ENCODE measurements at places on chromosomes 1 and 21.

DNA sequence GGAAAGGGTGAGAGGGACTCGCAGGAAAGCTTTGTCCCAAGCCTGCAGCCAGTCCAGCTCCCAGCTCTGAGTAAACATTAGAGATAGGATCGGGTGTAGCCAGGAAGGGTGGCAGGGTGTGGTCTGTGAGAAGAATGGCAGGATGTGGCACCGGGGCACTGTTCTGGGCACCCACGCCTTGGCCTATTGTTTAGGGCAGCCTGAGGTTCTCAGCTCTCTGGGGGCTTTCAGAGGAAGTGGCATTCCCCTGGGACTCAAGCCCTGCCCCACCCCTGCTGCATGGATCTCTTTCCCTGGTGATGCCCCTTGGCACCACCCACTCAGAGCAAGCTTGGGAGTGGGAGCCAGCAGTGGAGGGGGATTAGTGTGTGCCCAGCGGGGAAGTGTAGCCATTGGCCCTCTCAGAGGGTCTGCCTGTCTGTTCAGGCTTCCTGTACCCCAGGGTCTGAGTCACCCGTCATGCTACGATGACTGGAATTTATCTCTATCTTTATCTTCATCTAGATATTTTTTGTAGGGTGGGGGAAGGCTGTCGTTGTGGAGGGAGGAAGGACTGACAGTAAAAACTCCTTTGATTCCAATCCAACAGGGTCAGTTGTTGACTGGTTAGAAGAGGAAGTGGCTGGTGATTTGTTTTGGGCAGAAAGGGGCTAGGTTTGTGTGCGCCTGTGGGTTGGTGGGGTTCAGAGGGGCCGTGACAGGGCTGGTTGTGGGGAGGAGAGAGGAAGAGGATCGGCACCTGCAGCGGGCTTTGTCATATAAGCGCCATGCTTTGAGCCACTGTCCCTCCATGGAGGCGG, 31.6 kb downstream of the SOX13 start:
- no peak for DNase-seq

- DNase-seq: no peak
These were observed 136.6 kb downstream of the SLC30A10 start for GRCh38 chr1:219791766-219792165.

- DNase-seq: peak; percentile 48
These were observed 33.6 kb downstream of the SPAG17 start for GRCh38 chr1:118151312-118151937.

- no peak for DNase-seq
These were observed 360.1 kb downstream of the DPYD start for GRCh38 chr1:97560714-97561113.

GRCh38 chr1:221813887-221814286, 72.0 kb upstream of the DUSP10 start:
- no peak for DNase-seq

DNA sequence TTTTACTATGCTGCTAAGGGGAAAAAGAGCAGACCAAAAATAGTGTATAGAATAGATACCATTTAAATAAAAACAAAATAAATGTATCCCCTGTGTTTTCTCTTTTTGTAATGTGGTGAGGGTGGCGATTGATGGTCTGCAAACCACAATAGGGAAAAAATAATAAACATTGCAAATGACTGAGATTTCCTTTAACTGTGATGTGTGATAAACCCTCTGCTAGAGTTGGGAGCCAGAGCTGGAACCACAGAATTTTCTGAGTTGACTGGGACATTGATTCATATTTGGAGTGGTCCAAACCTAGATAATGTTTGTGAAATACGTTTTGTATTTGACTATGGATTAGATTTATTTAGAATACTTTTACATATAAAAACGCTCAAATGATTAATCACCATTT, 70.6 kb upstream of the PTGFR start:
- DNase-seq: no peak

- peak; percentile 22 for DNase-seq
These were observed 30.1 kb downstream of the C21orf91 start for GRCh38 chr21:17789069-17789468.

- DNase-seq: no peak
These were observed 37.2 kb downstream of the DNTTIP2 start for GRCh38 chr1:93841771-93842170.

DNA sequence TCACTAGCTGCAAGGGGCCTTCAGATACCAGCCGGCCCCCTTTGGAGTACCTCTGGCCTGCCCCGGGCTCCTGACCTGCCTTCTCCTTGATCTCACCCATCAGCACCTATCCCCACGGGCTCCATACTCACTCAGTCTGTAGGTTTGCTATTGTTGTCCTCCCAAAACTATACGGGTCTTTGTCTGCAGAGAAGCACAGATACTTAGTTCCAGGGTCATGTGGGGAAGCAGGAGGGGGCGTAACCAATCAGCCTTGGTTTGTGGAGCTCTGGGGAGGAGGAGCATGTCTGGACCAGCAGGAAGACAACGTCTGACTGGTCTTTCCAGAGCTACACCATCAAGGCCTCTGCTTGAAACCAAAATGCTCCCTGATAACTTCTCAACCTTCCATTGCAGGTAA, 15.2 kb downstream of the TMEM63A start:
- no peak for DNase-seq

DNA sequence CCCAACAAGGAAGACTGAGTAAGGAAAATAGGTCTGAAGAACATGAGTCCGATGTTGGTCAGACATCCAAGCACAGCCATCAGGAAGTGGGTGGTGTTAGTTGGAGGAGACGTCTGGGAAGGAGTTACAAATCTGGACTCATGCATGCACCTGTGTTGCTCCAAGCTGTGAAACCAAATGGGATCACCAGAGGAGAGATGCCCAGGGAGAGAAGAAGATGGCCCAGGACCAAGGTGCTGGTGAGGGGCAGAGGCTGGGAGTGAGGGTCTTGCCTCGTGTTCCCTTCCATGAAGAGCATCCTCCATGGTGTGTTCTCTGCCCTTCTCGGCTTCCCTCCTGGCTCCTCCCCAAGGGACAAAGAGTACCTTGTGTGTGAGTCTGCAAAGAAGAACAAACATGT, 405.6 kb downstream of the NPHP4 start:
- no peak for DNase-seq

DNA sequence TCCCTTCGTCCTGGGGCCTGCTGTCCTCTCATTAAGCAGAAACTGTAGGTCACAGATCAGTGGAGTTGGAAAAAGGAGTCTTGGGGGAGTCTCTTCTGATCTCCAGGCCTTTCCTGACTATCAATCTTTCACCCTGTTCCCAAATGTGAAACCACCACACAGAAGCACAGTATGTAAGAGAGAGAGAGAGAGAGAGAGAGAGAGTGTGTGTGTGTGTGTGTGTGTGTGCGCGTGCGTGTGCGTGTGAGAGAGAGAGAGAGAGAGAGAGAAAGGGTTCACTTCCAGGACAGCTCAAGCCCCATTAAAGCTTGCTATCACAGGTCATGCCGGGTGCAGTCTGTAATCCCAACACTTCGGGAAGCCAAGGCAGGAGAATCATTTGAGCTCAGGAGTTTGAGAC, 1.5 kb upstream of the TTC24 start:
- peak; percentile 32 for DNase-seq

- DNase-seq: peak; percentile 56
These were observed 6.0 kb upstream of the UBL4B start for GRCh38 chr1:110106013-110106941.

- no peak for DNase-seq
These were observed 16.9 kb downstream of the MGST3 start for GRCh38 chr1:165647970-165648369.

GRCh38 chr1:206687915-206688442, 3.3 kb downstream of the MAPKAPK2 start:
- DNase-seq: peak; percentile 20

GRCh38 chr1:19532519-19532918, 47.2 kb upstream of the CAPZB start:
- DNase-seq: no peak

DNA sequence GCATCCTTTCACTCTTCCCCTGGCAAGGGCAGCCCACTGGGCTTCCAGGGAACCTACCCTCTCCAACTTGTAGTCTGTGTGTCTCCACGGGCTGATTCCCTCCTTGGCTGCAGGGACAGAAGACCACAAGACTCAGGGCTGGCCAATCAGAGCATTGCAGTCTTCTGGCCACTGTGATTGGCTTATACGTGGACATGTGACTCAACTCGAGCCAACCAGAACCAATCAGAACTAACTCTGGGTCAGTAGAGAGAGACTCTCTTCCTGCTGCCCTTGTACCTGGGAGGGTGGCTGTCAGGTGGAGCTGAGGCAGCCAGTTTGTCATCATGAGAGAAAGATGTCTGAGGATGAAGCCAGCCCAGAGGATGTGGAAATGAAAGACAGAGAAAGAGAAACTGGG, 64.0 kb downstream of the DHRS3 start:
- DNase-seq: no peak

- DNase-seq: peak; percentile 8
These were observed 47.6 kb upstream of the GJA5 start for GRCh38 chr1:147808025-147808424.

- no peak for DNase-seq
These were observed 38.0 kb upstream of the HMGN1 start for GRCh38 chr21:39386899-39387298.

DNA sequence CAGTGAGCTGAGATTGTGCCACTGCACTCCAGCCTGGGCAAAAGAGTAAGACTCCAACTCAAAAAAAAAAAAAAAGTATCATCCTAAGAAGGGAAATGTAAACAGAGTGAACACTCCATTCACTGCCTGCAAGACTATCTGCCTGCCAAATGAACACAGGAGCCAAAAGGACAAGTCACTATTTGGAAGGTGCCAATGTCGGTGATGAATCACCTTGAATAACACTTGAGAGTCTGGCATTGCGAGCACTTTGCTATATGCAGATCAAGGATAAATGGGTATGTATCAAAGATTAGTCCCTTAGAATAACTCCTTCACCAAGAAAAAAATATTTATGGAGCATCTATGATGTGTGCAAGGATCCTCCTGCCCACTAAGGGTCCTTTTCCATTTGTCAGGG, 6.6 kb downstream of the UBR4 start:
- DNase-seq: no peak

DNA sequence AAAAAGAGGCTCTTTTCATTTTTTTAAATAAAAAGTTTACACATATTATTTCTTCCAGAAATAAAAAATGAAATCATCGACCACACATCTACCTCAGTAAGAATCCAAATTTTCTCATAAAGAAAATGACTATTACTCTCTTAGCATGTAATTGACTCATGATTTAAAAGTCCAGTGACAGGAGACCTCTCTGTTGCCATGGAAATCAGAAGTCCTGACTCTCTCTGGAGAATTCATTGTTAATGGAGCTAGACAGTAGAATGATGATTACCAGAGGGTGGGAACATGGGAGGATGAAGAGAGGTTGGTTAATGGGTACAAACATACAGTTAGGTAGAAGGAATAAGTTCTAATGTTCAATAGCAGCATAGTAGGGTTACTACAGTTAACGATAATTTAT, 5.0 kb upstream of the CLCA4 start:
- no peak for DNase-seq

DNA sequence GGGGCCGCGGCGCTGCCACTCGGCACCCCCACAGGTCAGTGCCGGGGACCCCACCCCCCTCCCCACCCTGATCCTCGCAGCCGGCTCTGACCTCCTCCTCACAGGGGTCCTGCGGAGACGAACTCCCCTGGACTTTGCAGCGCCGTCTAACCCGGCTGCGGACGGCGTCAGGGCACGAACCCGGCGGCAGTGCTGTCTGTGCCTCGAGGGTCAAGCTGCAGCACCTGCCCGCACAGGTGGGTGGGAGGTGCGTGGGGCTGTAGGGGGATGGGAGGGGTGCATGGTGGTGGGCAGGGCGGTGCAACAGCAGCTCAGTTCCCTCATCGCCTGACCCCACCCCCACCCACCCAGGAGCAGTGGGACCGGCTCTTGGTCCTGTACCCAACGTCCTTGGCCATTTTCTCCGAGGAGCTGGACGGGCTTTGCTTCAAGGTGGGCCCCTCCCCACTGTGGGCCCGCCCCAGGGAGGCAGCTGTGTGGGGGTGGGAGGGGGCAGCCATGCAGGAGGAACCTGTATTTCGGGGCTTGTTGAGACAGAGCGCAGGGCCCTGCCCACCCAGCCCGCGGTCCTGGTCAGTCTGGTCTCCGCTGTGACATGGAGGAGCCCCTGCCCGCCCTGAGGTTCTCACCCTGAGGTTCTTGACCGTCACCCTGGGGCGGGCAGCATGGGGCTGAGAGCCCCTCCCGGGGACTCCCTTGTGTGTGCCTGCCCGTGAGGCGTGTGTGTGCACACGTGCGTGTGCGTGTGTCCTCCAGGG, 4.9 kb downstream of the PLEKHN1 start:
- no peak for DNase-seq

GRCh38 chr1:65827346-65827745, 34.7 kb downstream of the PDE4B start:
- no peak for DNase-seq

All from MV-4-11 (cell line).